ENCODE measurements at places on chromosomes 4 and X. TPM values are rescaled to one million over a fixed set of nuclear protein-coding genes. Genes with fewer than 3 reads are reported as not detected.

Gene ANOS1
- polyA plus RNA-seq = not detected

Gene MMAA
- polyA plus RNA-seq = 8.0 TPM

Gene DCUN1D4
- 14.5 TPM for polyA plus RNA-seq

Gene PLK4
- polyA plus RNA-seq = 0.96 TPM

Gene TKTL2
- not detected for polyA plus RNA-seq

Gene MEPE
- not detected for polyA plus RNA-seq

Gene NAA11
- not detected for polyA plus RNA-seq

Gene RHOXF2B
- not detected for polyA plus RNA-seq

Gene CT45A2
- not detected for polyA plus RNA-seq

GRCh38 chrX:108442901-108443464 lies 3.3 kb downstream of the COL4A5 start:
- DNase-seq = no peak

DNA sequence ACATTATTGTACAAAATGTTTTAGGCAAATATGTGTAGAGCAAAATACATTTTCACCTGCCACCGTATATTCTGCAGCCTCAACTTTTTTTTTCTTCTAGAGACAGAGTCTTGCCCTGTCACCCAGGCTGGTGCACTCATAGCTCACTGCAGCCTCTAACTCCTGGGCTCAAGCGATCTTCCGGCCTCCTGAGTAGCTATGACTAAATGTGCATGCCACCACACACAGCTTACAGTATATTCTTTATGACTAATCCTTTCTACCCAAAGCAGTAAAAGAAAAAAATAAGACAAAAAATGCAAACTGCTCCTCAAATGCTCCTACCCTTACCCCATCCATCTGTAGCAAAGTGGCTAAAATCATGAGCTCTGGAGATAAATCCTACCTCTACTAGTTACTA lies 426.3 kb downstream of the KCNIP4 start:
- no peak for DNase-seq

GRCh38 chr4:112141366-112142138 lies 3.7 kb upstream of the FAM241A start:
- DNase-seq = no peak

DNA sequence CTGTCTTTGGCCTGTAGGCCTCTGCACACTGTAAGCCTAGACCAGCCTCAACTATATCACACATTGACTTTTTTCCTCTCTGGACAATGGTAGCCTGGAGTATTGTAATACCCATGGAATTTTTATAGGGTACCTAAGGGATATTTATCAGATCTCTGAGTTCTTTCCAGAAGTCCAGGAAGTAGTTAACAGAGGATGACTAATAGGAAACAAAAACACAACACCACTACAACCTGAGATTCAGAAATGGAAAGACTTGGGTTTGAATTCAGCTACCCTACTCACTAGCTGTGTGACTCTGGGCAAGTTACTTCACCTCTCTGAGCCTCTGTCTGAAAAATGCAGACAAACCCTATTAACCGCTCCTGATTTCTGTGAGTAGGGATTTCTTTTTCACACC lies 7.7 kb upstream of the STX18 start:
- DNase-seq = no peak

DNA sequence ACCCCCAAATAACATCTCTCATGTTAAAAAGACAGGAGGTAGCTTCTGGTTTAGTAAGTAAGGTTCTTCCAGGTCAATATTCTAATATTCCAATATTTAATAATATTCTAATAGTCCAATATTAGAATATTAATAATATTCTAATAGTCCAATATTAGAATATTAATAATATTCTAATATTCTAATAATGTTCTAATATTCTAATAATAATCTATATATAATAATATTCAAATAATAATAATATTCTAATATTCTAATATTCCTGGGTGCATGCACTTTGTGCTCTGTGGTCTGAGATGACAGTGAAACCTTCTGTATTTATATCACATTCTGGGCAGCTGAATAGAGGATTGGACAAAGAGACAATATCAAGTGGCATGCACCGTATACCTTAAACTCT lies 96.1 kb downstream of the PCDH10 start:
- DNase-seq = no peak

DNA sequence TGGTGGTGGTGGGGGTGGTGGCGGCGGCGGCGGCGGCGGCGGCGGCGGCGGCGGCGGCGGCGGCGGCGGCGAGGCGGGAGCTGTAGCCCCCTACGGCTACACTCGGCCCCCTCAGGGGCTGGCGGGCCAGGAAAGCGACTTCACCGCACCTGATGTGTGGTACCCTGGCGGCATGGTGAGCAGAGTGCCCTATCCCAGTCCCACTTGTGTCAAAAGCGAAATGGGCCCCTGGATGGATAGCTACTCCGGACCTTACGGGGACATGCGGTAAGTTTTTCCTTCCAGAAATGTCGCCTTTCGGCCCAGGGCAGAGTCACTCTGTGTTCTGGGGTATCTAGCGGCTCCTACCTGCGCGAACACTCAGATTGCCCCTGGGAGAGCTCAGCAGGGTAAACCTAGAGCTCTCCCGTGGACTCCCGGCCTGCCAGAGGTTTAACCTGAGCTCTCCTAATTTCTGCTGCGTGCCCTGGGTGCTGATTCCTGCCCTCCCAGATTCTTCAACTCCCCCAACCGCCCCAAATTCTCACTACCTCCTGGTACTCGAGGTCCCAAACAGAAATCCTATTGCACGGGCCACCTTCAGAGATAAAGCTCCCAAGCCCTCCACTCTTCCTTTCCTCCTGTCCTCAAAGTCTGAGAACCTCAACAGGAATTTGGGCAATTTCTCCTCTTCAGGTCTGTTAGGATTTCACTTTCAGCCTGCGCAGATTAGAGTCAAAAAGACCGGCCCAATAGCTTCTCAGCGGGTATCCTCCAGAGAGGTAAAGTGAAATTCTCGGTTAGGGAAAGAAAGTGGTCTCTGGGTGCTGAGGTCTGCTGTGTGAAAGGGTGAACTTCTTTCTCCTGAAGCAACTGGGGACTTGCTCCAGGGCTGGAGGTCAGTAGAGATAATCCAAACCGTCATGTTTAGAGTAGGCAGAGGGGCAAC lies 2.9 kb downstream of the AR start:
- no peak for DNase-seq

DNA sequence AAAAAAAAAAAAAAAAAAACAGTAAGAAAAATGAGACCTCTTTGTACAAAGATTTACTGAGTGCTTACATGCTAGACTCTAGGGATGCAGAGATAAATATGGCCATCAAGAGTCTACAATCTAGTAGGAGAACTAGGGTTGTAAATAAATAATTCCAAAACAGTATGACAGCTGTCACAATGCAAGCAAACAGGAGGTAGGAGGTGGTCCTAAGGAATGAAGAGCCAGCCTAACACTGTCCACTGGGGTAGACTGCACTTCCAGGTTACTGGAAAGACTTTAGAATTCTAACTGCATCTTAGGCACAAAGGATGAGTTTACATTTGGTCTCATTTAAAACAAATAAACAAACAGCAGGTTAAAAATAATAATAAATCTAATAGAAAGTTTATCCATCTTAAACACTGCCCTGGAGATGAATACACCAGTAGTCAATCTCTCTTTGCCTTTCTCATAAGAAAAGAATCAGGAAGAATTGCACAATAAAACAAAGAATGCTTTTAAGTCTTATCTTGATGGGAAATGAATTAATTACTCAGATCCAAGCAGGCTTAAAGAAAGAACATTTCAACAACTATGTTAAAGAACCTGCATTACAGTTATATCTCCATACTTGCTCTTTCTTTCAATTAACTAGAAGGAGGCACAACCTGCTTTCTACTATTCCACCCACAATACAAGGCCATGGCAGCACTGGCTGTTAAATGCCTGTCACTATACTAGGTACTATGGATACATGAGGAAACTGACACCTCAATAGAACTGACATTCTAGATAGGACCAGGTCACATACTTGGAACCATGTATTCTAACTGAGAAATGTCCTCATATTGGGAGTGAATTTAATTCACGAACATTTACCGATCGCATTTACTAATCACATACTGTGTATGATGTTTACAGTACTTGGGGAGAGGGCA lies 12.7 kb downstream of the ADGRA3 start:
- DNase-seq = no peak

- no peak for DNase-seq
Observed at GRCh38 chrX:116267511-116268040, 97.0 kb downstream of the AGTR2 start.

- no peak for DNase-seq
Observed at GRCh38 chrX:101552714-101553113, 2.4 kb downstream of the ARMCX1 start.

DNA sequence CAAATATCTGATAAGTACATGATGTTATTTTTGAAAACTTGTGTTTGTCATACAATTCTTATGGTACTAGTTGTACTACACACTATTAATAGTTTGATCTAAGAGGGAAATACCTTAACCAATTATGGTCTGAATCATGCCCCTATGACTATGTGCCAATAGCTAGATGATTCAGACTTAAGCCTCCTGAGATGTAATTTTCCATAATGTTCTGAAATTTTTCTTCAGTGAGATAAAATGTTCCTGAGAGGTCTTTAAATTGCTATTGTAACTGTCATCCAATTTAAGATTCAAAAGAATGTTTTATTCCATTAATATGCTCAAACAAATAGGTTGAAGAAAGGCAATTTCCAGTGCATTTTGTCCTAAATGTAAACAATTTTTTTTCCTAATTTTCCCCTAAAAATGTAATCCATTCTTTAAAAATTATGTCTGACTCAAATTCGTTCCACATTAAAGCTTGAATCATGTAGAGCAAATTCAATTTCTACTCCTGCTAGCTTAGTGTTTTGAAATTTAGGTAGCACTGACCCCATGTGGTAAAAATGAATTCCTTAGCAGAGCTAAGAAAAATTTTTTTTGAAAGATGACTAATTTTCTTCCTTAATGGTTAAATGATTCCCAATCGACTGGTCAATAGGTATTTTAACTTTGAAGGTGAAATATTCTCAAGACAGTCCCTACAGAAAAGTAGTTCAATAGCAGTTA lies 49.1 kb downstream of the APOOL start:
- DNase-seq = no peak

GRCh38 chr4:83318666-83319065 lies 16.0 kb downstream of the HPSE start:
- DNase-seq = no peak

GRCh38 chrX:123731987-123732669 lies 724 bp downstream of the THOC2 start:
- DNase-seq = no peak

DNA sequence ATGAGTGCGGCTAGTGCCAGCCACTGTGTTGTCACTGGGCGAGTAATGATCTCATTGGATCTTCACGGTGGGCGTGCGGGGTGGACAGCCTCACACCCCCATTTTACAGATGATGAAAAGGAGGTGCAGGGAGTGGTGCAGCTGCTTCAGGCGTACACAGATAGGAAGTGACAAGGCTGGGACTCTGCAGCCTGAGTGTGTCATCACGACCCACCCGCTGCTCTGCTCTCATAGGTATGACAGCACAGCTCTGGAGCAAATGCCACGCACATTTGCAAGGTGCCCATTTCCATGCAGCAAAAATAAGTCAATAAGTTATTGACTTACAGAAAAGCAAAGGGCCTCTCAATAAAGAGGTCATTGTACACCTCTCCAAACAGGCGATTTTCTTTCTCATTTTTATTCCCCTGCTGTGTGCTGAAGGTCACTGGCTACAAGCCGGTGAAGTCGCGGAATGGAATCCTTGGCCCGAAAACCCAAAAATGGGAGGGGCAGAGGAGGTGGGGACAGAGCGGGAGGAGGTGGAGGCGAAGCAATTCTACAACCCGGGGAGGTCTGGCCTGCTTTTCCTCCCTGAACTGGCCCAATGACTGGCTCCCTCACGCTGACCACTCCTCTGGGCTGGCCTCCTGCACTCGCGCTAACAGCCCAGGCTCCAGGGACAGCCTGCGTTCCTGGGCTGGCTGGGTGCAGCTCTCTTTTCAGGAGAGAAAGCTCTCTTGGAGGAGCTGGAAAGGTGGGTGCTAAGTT lies at the start of gene SOD3:
TSS of gene SOD3 (plus strand) at position 658 of the 750 bp plus-strand sequence. CDS start 3,949 bp downstream, outside the sequence.
- no peak for DNase-seq

DNA sequence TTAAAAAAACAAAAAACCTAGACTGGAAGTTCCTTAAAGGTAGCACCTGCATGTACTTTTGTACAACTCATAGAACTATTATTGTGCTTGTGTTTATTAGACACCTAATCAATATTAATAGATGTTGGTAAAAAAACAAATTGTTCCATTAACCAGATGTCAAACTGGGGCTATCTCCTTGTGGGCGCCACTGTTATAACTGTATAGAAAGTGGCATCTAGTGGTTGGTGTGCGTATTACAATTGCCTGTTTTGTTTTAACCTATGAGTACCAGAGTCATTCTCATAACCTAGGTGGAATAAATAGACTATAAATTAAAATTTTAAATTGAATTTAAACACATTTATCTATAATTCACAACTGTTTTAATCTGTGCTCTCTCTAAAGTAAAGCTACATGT lies 97.4 kb downstream of the COL4A5 start:
- no peak for DNase-seq

DNA sequence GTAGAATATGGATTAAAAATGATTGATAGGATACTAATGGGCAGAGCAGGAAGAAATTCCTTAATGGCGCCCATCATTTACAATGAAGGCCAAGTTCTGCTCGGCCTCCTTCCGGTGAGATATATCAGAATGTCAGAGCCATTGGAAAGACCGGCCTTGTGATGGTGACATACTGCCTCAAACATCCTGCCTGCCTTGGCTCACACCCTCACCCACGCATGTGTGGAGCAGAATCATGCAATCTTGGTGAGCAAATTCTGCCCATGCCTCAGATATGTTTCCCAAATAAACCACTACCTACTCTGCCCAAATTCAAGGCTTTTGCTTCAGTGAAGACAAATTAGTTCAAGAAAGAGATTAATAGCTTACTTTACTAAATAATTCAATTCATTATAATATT lies 163.3 kb downstream of the MID1 start:
- no peak for DNase-seq

DNA sequence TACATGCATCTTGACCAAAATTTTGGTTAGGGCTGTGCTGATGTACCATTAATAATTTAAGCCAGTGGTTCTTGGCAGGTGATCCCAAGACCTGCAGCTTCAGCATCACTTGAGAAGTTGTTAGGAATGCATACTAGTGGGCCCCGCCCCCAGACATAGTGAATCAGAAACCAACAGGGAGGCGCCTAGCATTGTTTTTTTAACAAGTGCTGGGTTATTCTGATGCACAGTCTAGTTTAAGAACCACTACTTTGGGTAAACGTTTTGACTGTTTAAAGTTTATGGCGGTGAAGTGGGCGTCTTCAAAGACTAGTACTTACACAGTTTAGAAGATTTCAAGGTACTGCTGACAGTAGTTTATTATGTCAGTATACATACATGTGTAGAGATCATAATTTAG lies 23.6 kb downstream of the FAM199X start:
- DNase-seq = no peak

- DNase-seq = no peak
Observed at GRCh38 chrX:24243188-24243587, 70.7 kb downstream of the SUPT20HL2 start.

DNA sequence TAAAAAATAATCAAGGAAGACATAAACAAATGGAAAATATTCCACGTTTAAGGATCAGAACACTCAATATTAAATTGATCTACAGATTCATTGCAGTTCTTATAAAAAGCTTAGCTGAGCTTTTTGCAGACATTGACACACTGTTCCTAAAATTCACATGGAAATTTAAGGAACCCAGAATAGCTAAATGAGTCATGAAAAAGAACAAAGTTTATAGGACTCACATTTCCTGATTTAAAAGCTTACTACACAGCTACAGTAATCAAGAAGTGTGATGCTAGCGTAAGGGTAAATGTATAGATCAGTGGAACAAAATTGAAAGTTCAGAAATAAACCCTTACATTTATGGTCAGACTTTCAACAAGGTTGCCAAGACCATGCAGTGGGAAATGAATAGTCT lies 33.1 kb downstream of the NSUN7 start:
- no peak for DNase-seq

- no peak for DNase-seq
Observed at GRCh38 chr4:6296026-6296425, 26.4 kb downstream of the WFS1 start.
